ENCODE measurements at places on chromosomes 5 and 9.

GRCh38 chr5:74226716-74227485 lies 413.6 kb downstream of the ENC1 start:
- DNase-seq: no peak

DNA sequence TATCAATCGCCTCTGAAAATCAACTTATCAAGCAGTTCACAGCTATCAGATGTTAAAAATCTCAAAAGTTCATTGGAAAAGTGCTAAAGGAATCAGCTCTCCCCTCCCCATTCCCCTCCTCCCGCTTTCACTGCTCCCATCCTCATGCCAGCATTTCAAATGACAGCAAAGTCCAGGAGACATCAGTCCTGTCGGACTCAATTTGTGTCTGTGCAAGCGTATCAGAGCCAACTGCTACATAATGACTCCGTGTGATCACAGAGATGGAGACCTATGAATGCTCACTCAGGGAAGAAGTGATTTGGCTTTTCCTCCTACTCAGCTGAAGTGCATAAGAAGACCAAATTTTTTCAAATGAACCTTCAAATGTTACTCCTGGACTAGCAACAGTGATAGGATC lies 937.2 kb upstream of the DMAC1 start:
- no peak for DNase-seq

DNA sequence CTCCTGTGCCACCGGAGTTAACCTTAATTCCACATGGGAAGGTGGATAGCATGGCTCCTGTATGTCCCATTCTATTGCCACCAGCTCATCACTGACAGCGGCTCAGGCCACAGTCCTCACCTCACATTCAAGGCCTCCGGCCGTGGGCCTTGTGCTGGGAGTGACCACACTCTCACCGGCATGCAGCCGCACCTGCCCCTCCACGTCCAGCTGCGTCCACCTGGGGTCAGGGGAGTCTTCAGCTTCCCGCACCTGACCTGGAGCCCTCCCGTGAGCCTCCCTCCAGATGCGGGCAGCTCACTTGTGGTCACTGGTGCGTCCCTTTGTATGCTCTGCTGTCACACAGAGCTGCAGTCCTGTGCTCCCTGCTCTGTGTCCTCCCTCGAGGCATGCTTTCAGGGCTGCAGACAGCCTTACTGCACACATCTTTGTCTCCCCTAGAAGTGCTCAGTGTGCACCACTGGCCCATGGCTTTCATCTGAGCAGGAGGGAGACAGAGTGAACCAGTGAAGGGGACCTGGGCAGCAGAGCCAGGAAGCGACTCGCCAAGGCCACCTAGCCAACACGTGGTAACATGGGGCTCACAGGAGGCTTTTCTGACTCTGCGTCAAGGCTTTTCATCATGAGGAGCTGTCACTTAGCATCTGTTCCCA lies 210.1 kb downstream of the ERCC6L2 start:
- no peak for DNase-seq

GRCh38 chr5:167867281-167867680 lies 424.2 kb upstream of the WWC1 start:
- DNase-seq: no peak

- DNase-seq: no peak
These were observed 219.4 kb downstream of the FBN2 start for GRCh38 chr5:128318691-128319090.

DNA sequence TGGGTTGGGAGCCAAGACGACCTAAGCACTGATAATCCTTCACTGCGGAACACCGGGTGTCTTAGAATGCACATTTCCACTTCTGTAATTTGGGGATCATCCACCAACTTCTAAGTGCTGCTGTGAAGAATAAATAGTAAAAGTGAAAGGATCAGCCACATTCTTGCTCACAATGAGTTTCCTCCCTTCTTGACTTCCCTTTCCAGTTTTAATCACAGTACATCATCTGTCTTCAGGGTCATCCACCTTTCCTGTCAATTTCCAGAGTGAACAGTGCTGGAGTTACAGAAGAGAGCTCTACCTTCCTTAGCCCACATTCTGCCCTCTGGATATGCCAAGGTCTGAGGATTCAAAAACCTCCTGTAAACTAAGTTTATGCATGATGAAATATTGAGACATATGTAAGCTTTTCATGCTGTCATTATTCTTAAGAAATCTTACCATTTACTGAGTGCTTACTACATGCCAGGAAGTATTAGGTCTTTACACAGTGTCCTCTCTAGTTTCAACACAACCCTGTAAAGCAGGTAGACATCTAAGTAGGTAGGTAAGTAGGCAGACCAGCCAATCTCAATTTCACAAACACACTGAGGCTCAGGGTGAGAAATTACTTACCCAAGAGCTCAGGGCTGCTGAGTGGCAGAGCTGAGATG lies 105.2 kb downstream of the CDK5RAP2 start:
- DNase-seq: no peak

DNA sequence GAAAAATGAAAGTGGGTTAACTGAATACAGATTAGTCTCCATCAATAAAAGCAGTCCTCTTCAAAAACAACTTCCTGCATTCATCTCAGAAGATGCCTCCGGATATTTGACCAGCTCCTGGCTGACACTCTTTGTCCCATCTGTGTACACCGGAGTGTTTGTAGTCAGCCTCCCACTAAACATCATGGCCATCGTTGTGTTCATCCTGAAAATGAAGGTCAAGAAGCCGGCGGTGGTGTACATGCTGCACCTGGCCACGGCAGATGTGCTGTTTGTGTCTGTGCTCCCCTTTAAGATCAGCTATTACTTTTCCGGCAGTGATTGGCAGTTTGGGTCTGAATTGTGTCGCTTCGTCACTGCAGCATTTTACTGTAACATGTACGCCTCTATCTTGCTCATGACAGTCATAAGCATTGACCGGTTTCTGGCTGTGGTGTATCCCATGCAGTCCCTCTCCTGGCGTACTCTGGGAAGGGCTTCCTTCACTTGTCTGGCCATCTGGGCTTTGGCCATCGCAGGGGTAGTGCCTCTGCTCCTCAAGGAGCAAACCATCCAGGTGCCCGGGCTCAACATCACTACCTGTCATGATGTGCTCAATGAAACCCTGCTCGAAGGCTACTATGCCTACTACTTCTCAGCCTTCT lies 16.6 kb downstream of the F2R start:
- DNase-seq: no peak

- DNase-seq: no peak
These were observed 295.3 kb upstream of the IRX4 start for GRCh38 chr5:2178071-2178477.

DNA sequence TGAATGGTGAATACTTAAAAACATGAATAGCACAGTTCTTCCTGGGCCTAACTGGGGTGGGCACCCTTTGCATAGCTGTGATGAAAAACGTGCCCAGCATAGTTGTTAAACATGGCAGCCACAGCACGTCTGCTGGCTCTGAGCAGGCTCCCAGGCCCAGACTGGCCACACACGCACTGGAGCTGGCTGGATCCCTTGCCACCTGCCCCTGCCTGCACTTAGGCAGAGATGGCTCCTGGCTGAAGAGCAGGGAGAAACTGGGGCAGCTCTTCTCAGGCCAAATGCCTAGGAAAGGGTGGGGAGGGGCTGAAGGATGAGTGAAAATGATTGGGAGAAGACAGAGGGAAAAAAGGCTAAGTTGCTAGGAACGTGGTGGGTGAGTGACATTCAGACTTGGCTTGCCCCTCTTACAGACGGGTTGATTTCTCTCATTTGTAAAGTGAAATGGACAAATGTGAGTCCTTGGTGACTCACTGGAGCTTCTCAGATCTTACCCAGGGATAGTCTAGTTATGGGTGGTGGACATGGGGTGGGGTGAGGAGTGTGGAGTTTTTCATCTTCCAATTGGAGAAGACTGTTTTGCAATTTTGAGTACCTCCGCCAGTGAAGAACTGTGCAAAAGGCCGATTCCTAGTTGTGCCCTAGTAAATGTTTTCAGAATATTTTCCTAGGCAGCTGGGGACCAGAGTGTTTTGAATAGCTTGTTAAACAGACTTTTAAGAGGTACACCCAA lies 42.4 kb downstream of the TRIO start:
- DNase-seq: no peak

GRCh38 chr5:122408592-122409224 lies 96.7 kb downstream of the SNCAIP start:
- no peak for DNase-seq

- DNase-seq: no peak
These were observed 40.9 kb downstream of the TRIO start for GRCh38 chr5:14184082-14184481.

GRCh38 chr9:12696931-12697622 lies 3.9 kb downstream of the TYRP1 start:
- DNase-seq: no peak

DNA sequence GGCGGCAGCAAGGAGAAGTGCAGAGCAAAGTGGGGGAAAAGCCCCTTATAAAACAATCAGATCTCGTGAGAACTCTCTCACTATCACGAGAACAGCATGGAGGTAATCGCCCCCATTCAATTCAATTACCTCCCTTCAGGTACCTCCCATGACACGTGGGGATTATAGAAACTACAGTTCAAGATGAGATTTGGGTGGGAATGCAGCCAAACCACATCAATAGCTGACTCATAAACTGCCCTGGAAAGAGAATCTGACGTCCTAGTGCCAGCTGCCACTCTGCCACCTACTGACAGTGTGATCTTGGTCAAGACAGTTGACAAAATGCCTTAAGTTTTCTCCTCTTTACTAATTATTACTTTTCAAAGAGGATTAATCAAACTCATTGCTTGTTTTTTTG lies 128.3 kb downstream of the GPBP1 start:
- DNase-seq: peak; percentile 12

- no peak for DNase-seq
These were observed 40.6 kb downstream of the GAPVD1 start for GRCh38 chr9:125302241-125302640.

DNA sequence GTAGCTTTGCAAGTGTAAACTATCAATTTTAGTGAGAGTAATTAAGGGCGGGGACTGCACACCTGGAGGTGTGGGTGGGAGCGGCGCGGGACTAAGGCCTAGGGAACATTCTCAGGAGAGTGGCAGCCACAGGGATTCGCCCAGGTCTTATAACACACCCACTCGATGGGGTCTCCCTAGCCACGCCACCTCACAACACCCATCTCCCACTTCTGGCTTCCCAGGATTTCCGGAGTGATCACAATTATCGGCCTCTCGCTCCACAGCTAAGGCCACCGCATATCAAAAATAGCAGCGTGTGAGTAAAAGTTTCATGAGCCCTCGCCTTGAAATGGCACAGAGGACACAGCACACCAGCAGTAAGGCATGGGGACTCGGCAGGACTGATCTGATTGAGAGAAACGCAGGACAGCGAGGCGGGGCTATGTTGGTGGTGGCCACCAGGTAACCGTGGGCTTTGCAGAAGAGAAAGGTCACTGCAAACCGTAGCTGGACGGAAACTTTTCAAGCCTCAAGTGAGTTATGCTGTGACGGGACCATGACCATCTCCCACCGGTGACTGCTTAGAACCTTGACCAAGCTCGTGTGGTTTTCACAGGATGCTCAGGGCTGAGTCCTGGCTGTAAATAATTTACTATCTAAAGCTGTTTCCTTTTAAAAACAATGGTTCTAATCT lies 1.1 kb upstream of the LPAR1 start:
- no peak for DNase-seq

GRCh38 chr5:172788771-172789686 lies 18.0 kb upstream of the DUSP1 start:
- DNase-seq: no peak

GRCh38 chr5:10932426-10932825 lies 171.4 kb upstream of the DAP start:
- no peak for DNase-seq

DNA sequence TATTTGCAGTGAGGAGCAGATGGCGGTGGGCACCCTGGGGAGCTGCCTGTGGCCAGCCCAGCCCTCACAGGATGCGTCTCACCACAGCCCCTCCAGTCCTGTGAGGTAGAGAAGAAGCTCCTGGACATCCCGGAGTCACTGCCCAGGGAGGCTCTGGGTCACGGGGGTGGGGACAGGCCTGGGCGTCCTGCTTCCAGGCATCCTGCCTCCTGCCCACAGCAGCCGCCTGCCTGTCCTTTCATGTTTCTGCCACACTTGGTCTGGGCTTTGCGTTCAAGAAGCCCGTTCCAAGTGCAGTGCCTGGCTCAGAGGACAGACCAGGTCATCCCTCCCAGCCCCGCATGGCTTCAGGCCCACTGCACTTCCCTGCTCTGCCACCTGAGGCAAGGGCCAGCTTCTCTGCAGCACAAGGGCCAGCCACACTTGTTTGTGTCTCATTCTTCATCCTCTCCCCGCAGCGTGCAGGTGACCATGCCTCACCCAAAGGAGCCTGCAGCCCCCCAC lies 38.2 kb downstream of the ZDHHC11B start:
- no peak for DNase-seq

DNA sequence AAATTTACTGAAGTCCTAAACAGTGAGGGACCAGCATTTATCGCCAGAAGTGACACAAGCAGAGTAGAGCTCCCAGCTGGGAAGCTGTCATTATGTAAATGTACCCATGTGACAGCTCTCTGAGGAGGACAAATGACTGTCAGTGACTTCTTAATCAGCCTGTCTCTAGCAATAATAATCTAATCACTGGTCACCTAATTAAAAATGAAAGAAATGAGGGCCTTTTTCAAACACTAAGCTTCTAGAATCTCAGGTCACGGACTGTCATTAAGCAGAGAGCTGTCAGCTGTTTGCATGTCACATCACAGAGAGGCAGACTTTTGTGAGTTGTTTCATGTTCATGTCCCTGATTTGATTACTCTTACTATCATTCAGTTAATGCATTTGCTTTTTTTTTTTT lies 77.9 kb upstream of the FBXL17 start:
- no peak for DNase-seq

GRCh38 chr5:54758038-54758437 lies 227.4 kb downstream of the ESM1 start:
- DNase-seq: no peak

- DNase-seq: no peak
These were observed 848.0 kb upstream of the ACO1 start for GRCh38 chr9:31536471-31536870.

GRCh38 chr5:14410068-14410393 lies 171.6 kb upstream of the OTULINL start:
- DNase-seq: no peak

- DNase-seq: no peak
These were observed 176.7 kb upstream of the S1PR3 start for GRCh38 chr9:88814577-88814976.

GRCh38 chr9:86801246-86801645 lies 146.1 kb downstream of the GAS1 start:
- DNase-seq: no peak

GRCh38 chr9:134162926-134163370 lies 1.4 kb downstream of the RNU6ATAC start:
- DNase-seq: no peak
